ENCODE measurements at places on chromosomes 1 and 21.
A peak's percentile ranks its signal among the peaks of the same experiment; 100 is the strongest.

- no peak for DNase-seq
Measured at GRCh38 chr1:27592232-27592930, 11.6 kb downstream of the AHDC1 start.

DNA sequence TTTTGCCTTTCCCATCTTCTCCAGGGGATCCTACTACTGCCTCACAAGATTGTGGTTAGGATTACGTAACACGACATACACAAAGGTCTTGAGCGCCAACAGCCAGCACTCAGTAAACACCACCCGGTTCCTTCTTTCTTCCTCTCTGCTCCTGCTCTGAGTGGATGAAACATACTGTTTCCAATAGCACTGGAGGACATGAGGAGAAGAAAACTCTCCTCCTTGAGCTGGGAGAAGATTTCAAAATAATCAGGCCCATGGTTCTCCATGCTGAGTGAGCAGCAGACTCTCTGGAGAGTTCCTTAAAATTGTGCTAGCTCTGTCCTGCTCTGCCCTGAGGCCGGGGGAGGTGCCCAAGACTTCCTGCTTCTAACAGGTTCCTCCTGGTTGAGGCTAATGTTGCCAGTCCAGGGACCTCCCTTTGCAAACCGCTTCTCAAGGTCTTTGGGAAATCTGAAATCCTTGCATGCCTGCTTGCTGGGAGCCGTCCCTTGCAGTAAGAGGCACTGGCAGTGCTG is 29.4 kb upstream of the MX1 start:
- peak; percentile 54 for DNase-seq

DNA sequence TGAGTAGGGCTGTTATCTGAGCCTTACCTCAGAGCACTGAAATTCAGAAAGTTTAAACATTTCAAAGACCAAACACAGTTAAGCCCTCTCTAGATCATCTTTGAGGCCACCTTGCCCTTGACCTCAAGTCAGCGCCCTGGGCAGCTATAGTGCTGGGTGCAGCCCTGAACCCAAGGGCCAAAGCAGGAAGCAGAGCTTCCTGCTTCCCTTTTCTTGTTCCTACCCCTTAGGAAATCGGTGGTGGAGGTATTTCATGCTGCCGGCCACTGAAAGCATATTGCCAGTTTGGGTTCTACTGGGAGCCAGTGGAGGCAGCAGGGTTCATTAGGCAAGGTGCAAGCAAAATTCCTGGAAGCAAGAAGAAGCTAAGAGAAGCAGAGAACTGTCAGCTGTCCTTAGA is 26.1 kb downstream of the CD244 start:
- DNase-seq: no peak

GRCh38 chr1:21341517-21342078 is 51.3 kb upstream of the ECE1 start:
- no peak for DNase-seq

- DNase-seq: no peak
Measured at GRCh38 chr1:198856601-198857000, 217.8 kb downstream of the PTPRC start.

DNA sequence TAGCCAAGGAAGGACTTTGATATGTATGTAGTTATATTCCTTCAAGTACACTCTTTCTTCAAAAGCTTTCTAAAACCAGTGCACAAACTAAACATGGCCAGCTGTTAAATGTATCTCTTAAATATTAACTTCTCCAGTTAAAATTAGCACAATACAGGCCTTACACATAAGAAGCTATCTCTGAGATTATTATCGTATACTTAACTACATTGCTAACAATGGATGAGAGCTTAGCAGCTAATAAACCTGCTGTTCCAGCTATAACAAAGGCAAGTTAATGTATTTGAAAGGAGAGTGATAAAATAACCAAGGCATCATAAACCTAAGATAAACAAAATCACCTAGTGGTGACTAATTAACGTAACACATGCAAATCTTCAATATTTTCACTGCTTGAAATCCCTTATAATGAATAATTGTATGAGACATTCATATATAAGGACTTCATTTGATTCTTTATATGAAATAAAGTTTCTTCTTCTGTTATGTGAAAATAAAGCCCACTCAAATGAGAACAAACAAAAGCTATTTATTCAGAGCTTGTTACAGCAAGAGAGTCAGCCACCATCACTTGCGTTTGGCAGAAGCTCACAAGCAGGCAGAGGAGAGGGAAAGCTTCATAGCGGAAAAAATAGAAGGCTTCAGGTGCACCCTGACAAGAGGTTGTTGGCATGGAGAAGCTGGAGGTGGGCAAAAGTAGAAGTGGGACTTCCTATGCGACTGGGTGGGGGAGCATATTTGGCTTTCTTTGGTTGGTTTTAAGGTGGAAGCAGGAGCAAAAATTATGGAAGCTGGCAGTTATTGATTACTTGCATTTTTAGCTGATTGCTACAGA is 274.1 kb upstream of the CHRM3 start:
- DNase-seq: no peak

GRCh38 chr21:39126486-39126806 is 56.8 kb downstream of the PSMG1 start:
- no peak for DNase-seq

- DNase-seq: peak; percentile 88
Measured at GRCh38 chr1:227728059-227728891, 6.8 kb downstream of the JMJD4 start.

DNA sequence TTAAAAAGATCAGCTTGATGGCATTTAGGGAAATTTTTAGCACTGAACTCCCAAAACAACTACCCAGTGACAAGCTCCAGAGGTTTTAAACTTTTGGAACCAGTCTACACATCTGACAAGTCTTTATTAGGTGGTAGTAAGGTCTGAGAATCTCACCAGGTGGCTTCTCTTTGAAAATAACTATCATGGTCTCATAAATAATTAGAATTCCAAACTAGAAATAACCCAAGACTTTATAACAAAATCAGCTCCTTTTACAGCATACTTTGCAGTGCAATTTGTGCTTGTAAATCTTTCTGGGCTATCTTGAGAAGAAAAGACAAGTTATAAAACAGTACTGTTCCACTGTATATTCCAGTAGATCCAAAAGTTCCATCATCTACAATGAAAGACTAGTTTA is 108.7 kb downstream of the LTN1 start:
- no peak for DNase-seq

DNA sequence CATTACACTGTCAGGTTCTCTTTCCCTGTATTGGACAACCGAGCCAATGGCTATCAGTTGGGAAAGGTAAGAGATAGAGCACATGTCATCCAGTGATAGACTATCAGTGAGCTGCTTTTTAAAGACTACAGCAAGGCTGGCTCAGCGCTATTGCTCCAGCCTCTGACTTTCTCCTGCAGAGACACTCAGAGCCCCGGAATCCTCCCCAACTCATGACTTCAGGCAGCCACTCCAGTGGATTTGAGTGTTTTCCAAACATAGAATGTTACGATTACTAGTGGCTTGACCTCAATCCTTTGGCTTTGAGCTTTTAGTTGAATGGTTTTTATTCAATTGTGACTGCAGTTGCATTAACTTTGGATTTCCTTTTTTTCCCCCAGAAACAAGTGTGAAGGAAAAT is 331.9 kb downstream of the DISC1 start:
- DNase-seq: no peak

GRCh38 chr1:18645747-18646090 is 15.1 kb downstream of the PAX7 start:
- no peak for DNase-seq

DNA sequence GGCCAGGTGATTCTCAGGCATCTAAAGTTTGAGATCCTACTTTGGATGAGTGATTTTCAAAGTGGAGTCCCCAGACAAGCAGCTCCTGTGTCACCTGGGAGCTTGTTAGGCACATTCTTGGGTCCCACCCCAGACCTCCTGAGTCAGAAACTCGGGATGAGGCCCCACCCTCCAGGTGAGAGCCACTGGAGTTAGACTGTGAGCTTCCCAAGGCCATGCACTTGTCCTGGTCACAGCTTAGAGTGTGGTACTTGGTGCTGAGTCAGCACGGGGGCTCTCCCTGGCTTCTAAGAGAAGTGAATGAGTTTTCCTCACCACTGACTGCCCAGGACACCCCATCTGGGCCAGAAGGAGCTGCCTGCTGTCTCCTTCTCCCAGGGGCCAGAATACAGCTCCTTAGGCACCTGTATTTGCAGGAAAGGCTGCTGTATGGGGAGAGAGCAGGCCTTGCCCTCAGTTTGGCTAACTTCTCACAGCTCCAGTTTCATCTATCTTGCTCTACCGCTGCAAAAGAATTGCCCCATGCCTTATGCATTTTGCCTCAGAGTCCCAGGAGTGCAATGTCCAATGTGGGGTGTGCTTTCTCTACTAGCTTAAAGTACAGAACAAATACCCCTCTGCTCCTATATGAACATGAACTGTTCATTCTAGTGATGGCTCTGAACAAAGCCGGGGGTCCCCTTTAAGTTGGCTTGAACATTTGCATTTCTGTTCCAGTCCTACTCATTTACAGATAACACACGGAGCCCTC is 98.1 kb downstream of the PSMG1 start:
- no peak for DNase-seq

DNA sequence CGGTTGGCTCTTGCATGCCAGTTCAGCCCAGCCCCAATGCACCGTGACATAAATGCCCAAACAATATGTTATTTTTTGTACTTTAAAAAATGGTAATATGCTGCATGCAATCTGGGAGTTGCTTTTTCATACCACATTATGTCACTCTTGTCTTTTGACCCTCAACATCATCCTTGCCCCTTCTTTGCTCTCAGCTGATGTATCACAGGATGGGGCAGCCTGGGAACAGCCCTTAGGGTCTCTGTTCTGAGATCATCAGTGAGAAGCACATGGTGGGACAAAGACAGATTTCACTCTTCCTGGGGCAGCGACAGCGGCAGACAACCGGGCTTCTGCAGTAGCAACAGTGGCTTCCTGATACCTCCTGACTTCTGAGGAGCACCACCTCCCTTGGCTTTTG is 79.5 kb downstream of the SETD4 start:
- DNase-seq: no peak

DNA sequence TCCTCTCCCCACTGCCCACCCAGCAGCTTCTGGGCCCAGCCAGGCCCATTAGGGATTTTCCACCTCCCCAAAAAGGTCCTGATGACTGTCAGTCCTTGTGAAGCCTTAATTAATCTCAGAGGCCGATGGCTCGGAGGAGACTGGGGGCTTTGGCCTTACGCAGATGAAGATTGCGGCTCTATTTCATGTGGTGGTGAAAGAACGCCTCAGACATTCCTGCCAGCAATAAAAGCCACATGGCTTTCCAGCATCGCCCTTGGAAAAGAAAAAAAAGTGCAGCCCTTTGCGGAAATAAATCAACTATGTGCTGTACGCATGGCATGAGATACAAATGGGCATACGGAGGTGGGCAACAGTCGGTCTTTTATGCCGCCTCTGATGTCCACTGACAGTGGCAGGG is 6.6 kb upstream of the RUNX3 start:
- no peak for DNase-seq

GRCh38 chr1:64536836-64537490 is 67.0 kb downstream of the CACHD1 start:
- DNase-seq: no peak

DNA sequence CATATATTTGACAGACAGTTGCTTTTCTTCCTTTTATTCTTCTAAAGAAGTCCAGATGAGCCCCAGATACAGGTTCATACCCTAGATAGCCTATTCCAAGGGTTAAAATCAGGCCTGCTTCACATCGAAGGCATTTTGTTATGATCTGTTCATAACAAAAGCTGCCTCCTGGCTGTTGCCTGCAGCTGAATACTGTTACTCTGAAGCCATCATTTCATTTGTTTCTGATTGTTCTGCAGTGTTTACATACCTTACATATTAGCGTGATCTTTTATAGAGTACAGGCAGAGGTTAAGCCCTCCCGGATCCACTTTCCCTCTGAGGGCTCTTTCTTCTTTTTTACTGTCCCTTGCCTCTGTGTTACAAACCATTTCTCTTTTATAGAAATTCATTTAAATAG is 219.0 kb upstream of the HOOK1 start:
- DNase-seq: no peak

- peak; percentile 48 for DNase-seq
Measured at GRCh38 chr1:228737601-228738041, 2.3 kb downstream of the RHOU start.
